ENCODE measurements at places on chromosomes 11 and 22.
A peak's percentile ranks its signal among the peaks of the same experiment; 100 is the strongest.

GRCh38 chr11:87473174-87473573 is 435.4 kb downstream of the TMEM135 start:
- no peak for DNase-seq

DNA sequence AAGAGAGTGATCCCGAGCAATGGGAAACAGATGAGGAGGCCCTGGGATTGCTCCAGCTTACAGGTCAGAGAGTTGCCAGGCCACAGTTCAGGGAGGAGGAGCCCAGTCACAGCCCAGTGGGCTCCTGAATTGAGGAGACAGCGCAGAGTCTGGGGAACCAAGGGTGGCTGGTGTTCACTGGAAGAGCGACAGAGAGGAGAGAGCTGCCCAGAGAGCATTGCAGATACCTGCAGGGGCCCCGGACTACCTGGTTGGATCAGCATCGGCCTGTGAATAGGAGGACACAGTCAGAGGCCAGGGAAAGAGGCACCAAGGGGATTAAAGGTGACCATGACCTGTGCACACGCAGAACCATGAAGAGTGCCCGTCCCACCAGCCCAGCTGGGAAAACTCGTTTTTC is 648.6 kb downstream of the TBC1D22A start:
- no peak for DNase-seq

- DNase-seq = no peak
Observed at GRCh38 chr11:16392616-16393015, 36.3 kb upstream of the SOX6 start.

GRCh38 chr11:118171269-118172062 is 5.0 kb downstream of the SCN2B start:
- DNase-seq = peak; percentile 30

DNA sequence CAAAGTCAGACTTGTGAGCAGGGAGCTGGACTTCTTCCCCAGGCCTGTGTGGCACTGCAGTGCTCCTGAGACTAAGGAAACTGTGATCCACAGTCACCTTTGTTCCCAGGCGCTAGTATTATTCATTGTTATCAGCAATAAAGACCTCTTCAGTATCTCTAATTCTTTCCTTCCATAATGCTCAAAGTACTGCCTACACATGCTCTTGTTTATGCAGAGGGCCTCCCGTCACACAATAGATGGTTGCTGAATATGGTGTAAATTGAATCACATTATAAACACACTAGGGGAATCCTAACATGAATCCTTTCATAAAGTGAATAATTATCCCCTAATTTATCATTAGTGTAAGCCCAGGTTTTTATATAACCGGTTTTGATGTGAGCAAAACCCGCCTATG is 493.3 kb downstream of the BUD13 start:
- no peak for DNase-seq

GRCh38 chr11:70471254-70471653 is 72.9 kb downstream of the CTTN start:
- DNase-seq = no peak

DNA sequence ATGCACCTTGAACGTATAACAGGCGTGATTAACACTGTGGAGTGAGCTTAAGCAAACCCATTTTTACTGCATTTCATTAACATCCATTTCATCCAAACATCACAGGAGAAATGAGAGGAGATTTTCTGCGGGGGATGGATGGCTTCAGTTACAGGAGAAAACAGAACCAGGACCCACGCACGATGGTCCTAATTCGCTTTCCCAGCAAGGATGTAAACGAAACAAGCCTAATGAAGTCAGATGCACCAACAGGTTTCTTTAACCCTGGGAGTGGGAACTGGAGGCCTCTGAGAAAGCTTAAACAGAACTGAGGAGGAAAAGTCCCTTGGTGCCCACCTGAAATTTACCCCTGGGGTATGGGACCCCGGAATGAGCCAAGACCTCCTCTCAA is 2.7 kb downstream of the CADM1 start:
- no peak for DNase-seq

GRCh38 chr11:122197066-122197987 is 81.3 kb upstream of the BLID start:
- DNase-seq = no peak

GRCh38 chr11:113350336-113351067 is 36.1 kb downstream of the TTC12 start:
- no peak for DNase-seq

- no peak for DNase-seq
Observed at GRCh38 chr11:123588117-123588863, 66.1 kb downstream of the SCN3B start.

GRCh38 chr22:37186997-37187522 is 987 bp downstream of the C1QTNF6 start:
- DNase-seq = no peak

GRCh38 chr11:13045734-13046133 is 36.6 kb downstream of the RASSF10 start:
- DNase-seq = no peak

DNA sequence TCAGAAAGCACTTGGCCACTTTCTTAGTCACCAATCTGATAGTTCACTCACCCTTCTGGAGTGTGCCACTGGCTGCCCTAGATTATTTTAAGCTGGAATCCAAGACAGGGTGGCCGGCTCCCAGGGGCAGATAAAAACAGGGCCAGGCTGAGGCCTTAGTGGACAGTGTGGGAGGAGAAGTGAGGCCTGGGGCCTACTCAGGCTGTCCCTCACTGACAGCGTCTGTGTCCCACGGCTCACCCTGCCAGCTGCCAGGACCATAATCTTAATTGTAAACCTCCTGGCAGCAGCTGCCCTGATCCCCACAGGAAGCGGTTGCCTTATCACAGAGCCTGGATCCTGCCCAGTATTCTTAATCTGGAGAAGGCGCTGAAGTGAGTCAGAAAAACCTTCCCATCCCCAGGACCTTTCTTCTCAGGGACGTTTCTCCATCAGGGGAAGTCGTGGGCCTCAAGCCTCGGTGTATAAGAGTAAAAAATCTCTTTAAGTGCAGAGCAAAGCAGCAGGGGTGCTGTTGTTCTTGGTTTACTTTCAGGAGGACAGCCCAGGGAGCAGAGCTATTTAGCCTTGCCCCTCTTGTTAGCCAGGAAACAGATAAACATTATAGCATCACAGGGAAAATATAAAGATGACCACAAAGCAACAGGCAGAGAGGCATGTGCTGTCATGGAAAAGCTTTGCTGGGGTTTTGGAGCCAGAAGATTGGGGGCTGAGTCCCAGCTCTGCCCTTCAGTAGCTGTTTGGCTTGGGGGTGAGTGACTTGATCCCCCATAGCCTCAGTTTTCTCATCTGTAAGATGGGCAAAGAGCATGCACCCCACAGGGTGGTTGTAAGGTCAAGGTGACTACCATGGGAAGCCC is 39.6 kb downstream of the TSPAN18 start:
- DNase-seq = no peak

DNA sequence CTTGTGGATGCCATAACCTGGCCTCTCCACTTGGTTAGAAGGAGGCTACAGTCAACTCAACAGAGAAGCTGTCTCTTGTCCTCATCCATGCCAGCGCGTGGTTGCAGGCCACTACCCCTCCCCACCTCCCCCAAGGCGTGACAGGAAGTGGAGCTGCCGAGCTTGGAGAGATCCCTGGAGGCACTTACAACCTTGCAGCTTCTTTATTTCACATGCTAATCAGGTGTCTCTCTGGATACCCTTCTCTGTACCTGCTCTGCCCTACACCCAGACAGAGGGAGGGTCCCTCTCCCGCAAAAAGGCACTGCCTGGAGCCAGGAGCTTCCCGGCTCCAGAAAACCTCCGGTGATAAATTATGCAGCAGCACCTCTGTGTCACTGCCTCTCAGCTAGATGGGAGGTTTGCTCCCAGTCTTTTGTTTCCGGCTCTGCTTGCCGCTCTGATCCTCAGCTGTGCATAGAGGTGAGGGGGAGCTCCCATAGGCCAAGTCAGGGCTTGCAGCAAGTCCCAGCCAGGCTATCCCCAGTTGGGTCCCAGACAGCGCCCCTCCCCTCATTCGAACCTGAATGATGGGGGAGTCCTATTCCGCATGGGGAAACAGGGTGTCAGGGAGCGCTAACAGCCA is 5.7 kb downstream of the LRP4 start:
- no peak for DNase-seq

- DNase-seq = no peak
Observed at GRCh38 chr11:124865902-124866851, 945 bp downstream of the ROBO3 start.

GRCh38 chr11:126636911-126637794 is 281.7 kb downstream of the ST3GAL4 start:
- DNase-seq = no peak

- no peak for DNase-seq
Observed at GRCh38 chr22:40473703-40474102, 103.3 kb downstream of the SGSM3 start.

GRCh38 chr22:37965940-37966664 is 12.6 kb downstream of the POLR2F start:
- no peak for DNase-seq

DNA sequence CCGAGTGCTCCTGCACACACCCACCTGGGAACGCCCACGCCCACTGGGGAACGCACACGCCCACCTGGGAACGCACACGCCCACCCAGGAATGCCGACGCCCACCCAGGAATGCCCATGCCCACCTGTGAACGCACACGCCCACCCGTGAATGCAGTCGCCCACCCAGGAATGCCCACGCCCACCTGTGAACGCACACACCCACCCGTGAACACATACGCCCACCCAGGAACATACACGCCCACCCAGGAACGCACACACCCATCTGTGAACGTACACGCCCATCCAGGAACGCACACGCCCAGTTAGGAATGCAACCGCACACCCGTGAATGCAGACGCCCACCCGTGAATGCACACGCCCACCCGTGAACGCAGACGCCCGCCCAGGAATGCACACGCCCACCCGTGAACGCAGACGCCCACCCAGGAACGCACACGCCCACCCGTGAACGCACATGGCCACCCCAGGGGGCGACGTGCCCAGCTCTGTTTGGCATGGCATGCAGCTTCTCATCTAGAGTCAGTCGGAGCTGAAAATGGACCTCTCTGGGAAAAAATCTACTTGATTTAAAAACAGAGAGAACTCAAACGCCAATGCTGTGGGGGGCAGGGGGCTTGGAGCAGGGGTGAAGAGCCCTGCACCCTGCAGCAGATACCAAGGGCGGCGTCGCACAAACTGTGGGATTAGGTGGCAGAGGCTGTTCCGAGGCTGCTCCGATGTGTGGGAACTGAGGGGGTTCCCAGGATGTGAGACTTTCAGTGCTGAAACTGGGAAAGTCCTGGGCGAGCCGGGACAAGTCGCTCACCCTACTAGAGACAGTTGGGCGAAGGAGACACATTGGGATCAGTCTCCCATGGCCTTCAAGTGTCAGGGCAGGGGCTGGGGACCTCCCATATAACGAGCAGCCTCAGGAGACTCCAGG is 83.3 kb downstream of the MYEOV start:
- DNase-seq = no peak

DNA sequence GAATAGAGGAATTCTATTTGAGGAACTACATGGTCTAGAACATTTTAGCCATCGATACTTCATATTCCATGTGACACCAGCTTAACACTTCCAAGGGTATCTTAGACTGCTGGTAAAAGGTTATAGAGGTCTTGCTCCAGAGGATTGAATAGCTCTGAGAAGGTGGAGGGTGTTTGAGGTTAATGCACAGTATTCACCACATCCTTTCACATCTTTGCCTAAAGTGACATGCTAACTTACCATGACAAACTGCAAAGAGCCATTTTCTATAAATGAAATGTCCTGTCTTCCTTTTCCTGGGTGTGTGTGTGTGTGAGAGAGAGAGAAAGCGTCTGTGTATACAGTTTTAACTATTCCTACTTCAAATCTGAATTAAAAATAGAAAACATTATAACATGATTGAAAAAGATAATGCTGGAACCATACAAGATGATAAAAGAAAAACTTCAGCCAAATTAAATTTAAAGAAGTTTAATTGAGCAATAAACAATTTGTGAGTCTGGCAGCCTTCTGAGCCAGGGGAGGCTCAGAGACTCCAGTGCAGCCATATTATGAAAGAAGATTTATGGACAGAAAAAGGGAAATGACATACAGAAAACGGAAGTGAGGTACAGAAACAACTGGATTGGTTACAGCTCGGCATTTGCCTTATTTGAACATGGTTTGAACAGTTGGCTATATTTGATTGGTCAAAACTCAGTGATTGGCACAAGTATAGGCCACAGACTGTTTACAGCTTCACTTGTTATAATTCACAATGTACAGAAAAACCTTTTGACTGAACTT is 320.9 kb upstream of the CCDC179 start:
- DNase-seq = no peak

DNA sequence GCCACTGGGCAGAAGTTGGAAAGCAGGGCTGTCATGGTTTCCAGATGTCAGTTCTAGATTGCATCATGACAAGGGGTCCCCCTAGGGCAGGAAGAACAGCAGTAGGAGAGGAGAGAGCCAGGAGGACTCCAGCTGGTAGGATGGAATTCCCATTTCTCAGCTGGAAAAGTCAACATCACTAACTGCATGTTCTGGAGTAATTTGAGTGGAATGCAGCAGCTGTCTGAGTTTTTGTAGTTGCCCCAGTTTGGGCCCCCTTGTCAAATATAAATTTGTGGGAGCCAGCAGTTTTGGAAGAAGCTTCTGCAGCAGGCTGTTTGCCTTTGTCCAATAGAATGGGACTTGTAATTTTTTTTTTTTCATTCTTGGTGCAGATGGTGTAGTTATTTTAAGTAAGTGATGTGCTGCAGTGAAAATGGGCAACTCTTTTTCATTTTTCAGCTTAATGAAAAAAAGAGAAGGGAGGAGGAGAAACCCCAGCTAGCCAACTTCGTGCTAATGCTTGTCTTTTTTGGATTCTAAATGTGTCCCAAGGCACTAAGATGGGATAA is 86.9 kb downstream of the LDLRAD3 start:
- no peak for DNase-seq

GRCh38 chr11:8732324-8732670 is 49.7 kb downstream of the RPL27A start:
- DNase-seq = no peak

GRCh38 chr22:50001388-50002231 is 11.0 kb downstream of the IL17REL start:
- DNase-seq = no peak

All from stimulated activated CD8-positive, alpha-beta memory T cell treated with anti-CD3 and anti-CD28 coated beads, Interleukin-7, amount 100 ng/mL, for 1 hour (primary cell).